Left renal pelvis (tissue), 4 donors: ENCODE measurements at places on chromosomes 7 and 10.

DNA sequence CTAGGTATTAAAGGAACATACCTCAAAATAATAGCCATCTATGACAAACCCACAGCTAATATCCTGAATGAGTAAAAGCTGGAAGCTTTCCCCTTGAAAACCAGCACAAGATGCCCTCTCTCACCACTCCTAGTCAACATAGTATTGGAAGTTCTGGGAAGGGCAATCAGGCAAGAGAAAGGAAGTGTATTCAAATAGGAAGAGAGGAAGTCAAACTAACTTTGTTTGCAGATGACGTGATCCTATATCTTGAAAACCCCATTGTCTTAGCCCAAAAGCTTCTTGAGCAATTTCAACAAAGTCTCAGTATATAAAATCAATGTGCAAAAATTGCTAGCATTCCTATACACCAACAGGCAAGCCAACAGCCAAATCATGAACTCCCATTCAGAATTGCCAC is 131.3 kb downstream of the FANK1 start:
- DNase-seq: no peak

DNA sequence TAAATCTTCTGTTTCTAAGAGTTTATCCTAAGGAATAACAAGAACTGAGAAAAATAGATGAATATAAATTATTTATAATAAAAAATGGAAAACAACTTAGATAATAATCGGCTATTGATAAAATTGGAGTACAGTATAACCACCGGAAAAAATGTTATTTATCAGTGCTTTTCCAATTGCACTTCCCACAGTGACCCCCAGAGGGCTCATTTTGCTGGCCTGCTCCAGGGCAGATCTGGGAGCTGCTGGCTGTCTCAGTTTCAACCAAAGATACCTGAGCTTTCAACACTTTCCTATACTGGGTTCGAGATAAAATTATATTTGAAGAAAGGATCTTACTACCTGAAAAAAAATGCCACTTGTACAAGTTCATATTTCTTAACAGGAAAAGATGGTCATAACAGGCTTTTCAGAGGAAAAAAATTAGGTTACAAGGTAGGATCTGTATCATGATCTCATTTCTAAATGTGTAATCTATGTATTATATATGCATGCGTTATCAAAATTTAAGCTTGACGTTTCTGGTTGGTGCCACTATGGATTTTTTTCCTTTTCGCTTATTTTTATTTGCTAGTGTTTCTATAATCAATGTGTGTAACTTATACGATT is 165.7 kb downstream of the NPSR1 start:
- no peak for DNase-seq

- no peak for DNase-seq
Observed at GRCh38 chr10:51273574-51273973, 199.3 kb downstream of the PRKG1 start.

GRCh38 chr7:116809636-116810266 is 52.6 kb upstream of the CAPZA2 start:
- peak; percentile 59 for DNase-seq

- no peak for DNase-seq
Observed at GRCh38 chr7:48130658-48131108, 40.6 kb upstream of the ABCA13 start.

GRCh38 chr7:105306298-105306748 is 82.4 kb downstream of the SRPK2 start:
- DNase-seq: no peak

DNA sequence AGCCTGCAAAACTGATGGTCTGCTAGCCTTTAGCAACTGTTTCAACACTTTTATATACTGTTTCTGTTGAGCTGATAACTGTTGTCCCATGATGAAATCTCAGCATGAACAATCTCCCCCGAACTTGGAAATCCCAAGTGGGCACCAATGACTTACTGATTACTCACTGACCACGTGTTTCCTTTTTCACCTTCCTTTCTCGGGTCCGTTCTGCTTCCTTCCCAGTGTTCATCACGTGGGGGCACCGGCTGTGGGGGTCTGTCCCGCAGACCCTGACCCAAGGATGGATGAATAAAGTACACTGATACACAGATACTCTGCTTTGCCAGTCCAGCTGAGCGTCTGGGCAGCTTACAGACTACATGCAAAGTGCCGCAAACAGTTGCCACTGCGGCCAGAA is 39.0 kb upstream of the RASGEF1A start:
- no peak for DNase-seq

GRCh38 chr7:47785923-47786556 is 162.2 kb downstream of the PKD1L1 start:
- no peak for DNase-seq

DNA sequence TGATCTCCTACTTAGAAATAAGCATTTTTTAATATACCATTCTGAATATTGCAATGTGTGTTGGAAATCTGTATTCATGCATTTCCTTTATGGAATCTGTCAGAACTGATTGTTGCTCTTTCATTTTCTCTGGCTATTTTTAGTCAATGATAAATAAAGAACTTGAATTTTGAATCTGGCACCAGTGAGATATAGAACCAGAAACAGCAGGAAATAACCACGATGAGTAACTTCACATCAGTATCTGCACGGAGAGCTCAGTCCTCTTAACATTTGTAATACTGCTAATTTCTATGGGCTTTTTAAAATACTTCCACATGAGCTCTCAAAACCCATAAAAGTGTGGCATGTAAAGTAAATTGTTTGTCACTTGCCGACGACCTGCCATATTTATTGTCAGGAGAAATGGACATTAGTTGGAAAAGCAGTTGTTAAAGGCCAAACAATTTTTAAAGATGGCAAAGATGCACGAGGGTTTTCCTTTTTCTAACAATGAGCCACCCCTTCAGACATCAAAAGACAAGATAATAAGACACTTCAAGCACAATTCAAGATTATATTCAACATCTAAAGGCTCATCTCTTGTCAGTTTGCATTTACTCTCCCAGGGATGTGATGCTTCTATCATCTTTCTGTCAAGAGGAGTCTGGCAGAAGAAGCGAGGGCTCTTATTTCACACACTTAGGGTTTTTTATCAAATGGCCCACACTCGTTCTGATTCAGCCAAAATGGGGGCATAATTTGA is 118.3 kb downstream of the POU6F2 start:
- no peak for DNase-seq

GRCh38 chr7:31885171-31885570 is 185.0 kb downstream of the PDE1C start:
- DNase-seq: no peak

GRCh38 chr10:11176746-11177145 is 159.1 kb downstream of the CELF2 start:
- no peak for DNase-seq

DNA sequence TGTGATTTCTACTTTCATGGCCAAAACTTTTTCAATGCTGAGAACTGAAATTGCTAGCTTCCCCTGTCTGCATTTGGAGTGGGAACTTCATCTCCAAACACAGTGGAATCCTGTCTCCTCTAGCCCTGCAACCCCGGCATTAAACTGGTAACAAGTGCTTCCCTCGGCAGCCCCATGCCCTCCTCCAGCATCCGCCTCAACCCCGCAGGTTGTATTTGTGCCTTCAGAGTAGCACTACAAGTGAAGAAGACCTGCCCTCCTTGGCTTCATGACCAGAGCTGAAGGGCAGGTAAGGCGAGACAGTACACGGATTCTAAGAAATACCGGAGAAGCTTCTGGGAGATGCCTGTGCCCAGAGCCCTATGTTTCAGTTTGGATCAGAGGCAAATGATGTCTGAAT is 16.9 kb downstream of the C10orf53 start:
- no peak for DNase-seq

- no peak for DNase-seq
Observed at GRCh38 chr7:28754027-28754426, 204.1 kb downstream of the TRIL start.

- DNase-seq: no peak
Observed at GRCh38 chr7:147282204-147282603, 1165.6 kb downstream of the CNTNAP2 start.

- DNase-seq: no peak
Observed at GRCh38 chr7:120735791-120736190, 122.2 kb downstream of the TSPAN12 start.

DNA sequence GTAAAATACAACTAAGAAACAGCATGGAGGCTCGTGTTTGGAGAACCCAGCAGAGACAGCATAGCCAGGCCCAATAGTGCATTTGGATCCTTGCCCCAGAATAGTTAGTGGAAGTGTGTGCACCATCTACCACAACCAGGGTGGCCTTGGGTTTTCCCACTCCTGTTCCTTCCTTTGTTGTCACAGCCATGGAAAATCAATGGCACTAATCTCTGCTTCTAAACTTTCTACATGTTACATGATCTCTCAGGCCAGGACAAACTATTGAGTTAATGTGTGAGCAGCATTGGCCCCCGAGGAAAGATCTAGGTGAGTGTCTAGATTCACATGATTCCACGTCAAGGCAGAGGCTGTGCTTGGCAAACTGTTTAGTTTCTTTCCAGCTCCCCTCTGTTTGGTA is 2.0 kb downstream of the CYP3A7 start:
- DNase-seq: no peak

GRCh38 chr10:113987805-113988204 is 55.9 kb upstream of the ADRB1 start:
- no peak for DNase-seq

DNA sequence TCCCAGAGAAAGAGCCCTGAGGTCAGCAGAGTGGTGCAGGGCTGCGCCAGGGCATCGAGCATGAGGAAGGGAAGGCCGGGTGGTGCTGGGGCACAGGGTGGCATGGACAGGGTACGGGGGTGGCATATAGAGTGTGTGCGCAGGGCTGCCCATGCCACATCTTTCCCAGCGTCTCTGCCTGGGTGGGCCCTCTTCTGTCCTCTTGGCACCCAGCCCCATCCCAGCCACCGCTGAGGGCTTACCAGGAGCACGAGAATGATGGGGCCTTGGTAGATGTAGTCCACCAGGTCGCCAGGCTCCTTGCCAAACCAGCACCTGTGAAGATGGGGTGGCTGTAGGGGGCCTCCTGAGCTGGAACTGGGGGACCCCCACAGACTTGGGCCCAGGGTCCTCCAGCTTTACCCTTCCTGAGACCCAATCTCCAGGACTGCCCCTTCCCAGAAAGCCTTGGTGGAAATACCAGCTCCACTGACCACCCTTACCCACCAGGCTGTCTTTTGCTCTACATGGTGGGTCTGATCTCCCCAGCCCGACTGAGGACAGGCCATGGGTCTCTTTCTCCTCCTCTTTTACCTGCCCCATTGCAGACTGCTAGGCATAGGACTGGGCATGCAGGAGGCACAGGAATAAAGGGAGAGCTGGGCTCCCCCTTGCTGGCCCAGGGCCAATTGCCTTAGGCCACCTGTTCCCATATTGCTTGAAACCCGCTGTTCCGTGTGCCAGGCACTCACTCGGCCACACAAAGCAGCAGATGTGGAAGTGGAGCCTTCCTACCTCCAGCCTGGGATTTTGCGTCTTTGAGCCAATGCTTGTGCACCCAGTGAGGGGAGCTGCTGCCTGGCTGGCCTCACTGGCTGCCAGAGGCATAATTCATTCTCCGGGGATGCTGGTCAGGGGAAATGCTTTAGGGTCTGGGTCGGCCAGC is 21.7 kb downstream of the CRHR2 start:
- no peak for DNase-seq

DNA sequence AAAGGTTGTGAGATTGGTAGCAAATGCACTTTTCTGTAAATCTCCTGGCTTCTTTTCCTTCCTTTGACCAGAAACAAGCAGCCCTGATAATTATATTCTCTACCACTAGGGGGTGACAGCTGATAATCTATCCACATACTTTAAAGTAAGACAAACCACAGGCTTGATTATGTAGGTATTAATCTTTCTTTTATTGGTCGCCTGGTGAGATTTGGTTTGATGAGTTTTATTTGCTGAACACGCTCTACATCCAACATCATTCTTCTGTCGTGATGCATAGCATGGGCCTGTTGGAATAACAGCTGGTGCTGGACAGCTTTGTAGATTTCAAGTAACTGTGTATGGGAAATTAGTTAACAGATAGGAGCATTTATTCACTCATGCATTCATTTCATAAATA is 63.5 kb downstream of the ZNF365 start:
- peak; percentile 51 for DNase-seq

- DNase-seq: no peak
Observed at GRCh38 chr10:65793738-65794425, 1132.0 kb upstream of the LRRTM3 start.
